Right kidney (tissue), 9 donors: ENCODE measurements at places on chromosomes 12 and 14.

DNA sequence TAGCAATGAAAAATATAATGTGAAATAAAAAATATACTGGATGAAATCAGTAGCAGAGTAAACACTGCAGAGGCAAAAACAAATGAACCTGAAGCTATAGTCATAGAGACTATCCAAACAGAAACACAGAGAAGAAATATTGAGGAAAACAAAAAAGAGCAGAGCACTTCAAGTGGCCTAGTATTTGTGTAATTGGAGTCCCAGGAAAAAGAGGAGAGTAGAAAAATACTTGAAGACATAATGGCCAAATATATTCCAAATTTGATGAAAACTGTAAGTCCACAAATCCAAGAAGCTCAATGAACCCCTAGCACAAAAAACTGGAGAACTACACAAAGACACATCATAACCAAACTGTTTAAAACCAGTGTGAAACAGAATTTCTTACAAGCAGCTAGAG is 37.2 kb upstream of the CTDSP2 start:
- DNase-seq: no peak

GRCh38 chr12:67415473-67415872 is 146.3 kb downstream of the CAND1 start:
- DNase-seq: no peak

DNA sequence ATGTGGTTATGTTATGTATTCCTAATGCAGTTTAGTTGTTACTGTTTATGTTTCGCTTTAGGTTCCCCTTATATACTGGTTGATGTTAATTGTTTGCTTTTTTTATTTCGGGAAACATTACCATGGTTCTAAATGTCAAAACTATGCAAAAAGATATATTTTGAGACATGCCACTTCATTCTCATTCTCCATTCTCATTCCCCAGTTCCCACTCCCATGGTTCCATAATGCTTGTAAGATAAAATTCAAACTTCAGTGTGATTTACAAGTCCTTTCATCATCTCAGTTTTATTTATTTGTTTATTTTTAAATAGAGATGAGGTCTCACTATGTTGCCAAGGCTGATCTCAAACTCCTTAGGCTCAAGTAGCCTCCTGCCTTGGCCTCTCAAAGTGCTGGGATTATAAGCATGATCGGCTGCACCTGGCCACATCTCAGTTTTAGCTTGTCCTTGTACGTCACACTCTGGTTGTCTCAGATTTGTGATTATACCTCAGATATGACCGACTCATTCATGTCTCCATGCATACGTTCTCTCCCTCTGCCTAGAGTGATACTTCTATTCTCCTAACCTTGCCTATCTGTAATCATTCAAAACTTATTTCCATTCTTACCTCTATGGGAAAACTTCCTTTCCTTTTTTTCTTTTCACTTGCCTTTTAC is 407.8 kb upstream of the RGS6 start:
- no peak for DNase-seq

- DNase-seq: no peak
Measured at GRCh38 chr14:105926373-105927095, 400.2 kb downstream of the TMEM121 start.

DNA sequence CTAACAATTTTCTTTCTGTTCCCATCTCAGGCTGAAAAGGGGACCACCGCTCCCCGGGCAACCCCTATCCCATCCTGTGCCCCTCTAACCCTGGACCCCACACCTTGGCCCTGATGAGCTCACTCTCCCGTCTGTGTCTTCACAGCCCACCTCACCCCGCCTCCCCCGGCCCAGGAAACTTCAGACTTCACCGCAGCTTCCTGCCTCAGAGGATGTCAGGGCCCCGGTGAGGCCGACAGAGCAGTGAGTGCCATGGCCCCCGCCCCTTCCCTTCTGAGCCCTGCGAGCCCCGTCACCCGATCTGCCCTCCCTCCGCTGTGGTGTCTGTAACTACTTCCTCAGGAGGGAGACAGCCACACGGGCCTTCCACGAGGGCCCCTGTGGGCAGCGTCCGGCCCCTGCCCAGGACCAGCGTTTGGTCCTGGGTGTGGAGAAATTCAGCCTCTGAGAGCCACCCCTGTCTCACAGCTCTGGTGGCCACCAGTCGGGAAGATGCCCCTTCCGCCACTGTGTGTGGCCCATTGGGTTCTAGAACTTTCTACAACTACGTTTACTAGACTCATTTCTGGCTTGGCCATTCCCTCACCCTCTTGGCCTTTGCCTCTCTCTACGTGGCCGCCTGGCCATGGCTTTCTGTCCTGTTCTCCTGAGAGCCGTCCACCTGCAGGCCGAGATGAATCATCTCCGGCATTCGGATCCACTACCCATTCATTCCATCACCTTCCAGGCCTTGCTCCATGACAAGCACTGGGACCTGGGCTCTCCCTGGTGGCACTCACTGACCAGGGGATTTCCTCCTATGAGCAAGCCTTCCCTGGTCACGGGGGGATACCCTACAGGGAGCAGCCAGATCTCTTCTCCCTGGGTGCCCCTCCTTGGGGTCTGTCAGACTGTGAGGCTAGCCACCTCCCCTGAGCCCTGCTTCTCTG is 3.4 kb downstream of the RHOF start:
- no peak for DNase-seq

DNA sequence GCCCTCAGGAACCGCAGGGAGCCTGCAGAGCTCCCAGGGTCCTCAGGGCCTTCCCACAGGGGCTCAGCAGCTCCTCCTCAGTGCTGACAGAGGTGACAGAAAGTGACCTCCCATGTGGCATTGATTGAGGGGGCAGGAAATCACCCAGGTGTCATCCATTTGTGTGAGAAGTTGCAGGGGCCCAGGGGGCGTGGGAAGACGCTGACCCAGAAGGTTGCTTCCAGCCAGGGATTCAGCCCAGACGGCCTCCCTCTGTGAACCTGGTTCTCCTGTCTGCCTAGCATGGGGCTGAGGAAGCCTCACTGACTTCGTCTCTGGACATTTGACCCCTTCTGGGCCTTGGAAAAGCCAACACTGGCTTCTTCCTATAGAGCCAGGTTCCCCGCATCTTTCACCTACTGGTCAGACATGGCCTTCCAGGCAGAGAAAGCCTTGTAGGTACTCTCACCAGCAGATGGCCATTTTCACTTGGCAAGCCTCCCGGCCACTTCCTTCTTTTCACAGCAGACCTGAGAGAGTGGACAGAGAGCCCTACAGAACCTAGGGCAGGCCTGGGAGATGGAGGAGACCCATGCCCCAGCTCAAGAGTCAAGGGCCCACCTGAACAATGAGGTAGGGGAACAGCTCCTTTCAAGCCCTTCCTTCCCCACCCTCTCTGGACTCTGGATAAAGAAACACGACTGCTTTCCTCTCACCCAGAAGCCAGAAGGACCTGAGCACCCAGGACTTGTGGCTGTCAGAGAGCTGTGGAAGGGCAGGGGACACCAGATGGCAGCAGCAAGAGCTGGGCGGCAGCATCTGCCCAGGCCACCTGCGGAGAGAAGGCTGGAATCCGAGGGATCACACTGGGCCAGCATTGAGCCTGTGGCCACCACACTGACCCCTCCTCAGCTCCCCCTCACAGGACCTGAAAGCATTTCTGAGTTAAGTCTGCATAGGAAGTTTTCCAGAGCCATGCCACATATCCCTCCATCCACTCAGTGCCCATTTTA is 377.8 kb downstream of the DPF3 start:
- no peak for DNase-seq

GRCh38 chr12:132669166-132669879 is 17.8 kb downstream of the POLE start:
- DNase-seq: no peak

DNA sequence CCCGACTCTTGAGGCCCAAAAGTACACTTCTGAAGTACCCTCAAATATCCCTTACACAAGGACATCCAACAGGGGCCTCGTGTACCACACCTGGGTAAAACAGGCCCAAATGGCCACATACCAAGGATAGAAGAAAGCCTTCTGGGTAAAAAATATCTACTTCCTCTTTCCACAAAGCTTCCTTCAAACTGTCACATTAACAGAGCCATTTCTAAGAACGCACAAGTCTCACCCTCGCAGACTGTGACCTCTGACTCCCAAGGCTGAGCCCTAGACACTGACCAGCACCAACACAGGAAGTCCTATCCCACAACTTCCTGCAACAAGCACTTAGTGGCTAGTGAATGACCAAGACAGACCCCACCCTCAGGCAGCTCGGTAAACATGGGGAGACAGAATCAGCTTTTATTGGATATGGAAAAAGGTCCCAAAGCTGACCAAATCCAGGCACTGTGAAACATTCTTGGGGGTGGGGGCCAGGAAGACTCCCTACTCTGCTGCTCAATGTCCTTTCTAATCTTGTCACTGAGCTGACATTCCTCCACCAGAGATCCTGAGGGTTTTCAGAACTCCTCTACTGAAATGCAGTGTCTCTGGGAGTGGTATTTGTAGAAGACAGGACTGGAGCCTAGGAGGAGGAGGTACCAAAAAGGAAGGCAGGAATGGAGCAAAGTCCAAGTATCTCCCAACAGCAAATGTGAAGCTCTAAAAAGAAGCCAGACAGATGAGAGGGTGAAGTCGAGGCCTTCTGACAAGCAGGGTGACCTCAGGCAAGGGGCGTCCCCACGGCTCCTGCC is 15.9 kb downstream of the KCTD10 start:
- DNase-seq: peak; percentile 11

DNA sequence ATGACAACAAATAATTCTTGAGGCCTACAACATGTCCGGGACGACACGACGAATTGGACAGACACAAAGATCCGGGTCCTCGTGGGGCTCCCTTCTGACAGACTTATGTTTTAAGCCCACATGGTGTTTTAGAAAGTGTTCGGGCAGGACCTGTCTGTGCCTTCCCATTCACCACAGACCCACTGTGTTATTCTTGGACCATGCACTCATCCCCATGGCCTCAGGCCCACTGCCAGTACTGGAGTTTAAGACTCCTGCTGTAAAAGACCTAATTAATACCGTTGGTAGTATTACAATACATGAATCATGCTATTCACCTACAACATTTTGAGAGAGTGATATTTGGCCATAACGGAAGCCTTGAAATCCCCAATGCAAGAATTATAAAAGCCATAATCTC is 20.0 kb downstream of the SLC15A4 start:
- DNase-seq: no peak

DNA sequence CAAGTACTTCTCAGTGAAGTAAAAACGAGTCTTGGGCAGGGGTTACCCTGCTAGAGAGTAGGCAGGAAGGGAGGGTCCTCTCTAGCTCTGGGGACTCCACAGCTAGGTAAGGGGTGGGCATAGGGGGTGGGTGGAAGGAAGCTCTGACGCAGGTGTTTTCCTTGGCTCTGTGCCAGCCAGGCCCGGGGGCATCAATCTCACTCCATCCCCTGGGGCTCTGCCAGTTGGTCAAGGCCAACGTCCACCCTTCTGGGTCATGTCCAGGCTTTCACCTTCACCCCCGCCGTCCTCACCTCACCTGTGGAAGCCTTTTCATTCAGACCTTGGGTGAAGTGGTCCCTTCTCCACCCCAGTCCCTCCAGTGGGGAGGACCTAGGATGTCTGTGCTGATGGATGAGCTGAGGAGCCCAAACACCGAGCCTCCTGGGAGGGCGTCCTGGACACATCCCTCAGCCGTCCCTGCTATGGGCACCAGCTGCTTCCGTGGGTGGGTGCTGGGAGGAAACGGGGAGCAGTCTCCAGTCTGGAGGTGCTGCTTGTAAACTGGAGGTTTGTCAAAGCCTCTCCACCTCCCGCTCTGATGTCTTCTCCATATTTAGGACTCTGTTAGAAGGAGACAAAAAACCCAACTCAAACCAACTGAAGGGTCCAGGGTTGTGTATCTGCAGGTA is 71.5 kb upstream of the SFSWAP start:
- DNase-seq: no peak

GRCh38 chr14:47226877-47227520 is 448.4 kb downstream of the MDGA2 start:
- DNase-seq: peak; percentile 6

GRCh38 chr14:104438166-104438887 is 141.2 kb upstream of the C14orf180 start:
- no peak for DNase-seq

DNA sequence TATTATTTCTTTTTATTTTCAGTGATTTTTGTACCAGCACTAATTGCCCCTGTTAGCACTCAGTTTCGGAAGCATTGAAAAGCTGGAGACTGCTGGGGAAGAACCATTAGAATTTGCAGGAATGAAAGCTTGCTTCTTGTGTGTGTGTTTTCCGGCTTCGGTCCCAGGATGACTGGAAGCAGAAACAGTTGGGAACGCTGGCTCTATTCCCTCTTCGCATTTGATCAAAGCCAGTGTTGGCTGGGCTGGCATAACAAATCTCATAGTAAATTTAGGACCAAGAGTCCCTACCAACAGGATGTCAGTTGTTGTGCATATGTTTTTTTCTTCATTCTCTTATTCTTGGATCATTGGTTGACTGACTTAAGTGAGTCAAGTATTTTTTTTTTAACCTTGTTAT is 53.6 kb upstream of the TRAF3 start:
- DNase-seq: no peak

DNA sequence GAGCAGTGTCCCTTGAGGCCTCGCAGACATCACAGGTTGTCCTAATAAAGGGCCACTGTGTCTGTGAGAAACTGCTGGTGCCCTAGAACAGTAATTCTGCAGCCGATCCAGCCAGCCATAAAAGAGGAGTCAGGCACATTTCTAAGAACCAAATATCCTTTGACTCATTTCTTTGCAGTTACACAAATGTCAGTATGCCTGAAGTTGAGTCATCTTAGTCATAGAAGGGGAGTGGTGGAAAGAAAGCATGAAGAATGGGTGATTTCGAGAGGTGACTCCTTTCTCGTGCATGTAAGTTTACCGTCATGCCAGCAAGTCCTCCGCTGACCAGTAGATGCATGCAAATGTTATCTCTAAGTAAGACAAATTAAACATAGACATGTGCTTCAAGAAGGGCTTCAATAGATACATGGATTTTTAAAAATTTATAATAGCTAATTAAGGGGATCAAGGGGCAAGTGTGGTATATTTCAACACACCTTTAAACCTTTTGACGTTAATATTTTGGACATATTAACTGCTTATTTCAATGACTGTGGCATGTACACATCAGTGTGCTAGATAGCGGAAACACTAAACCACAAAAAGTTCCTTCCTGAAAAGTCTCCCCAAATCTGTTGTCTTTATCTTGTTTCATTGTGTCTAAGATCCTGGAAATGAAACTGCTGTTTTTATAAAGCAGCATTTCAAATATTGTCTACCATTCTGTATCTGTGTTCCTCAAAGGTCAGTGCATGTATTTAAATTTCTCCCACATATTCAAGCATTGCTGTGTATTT is 497.4 kb downstream of the NPAS3 start:
- no peak for DNase-seq

GRCh38 chr14:20204721-20205120 is 14.0 kb downstream of the OR11G2 start:
- no peak for DNase-seq

DNA sequence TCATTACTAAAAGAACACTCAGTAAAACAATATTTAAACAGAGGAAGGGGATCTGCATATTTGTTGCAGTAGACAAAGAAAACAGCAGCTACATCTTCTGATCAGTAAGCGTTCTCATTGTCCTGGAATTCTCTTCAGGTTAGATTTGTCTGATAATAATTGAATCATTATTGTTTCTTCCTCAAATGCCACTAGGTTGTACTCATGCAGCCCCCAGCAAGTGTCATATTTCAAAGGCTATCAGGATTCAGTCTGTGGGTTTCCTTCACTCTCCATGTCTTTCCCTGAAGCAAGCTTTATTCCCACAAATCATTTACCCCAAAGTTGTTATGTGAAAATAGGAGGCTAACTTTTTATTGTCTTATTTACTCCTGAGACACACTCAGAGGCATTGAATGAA is 14.7 kb downstream of the PIK3C2G start:
- no peak for DNase-seq
